ENCODE measurements at places on chromosomes 12 and 14. TPM values are rescaled to one million over a fixed set of nuclear protein-coding genes. Genes with fewer than 3 reads are reported as not detected.

TAS2R50 gene
- not detected for total RNA-seq

GRCh38 chr12:25005376-25005775 lies 56.5 kb upstream of the BCAT1 start:
- H3K27me3 ChIP-seq = no peaks in the 10 kb centered on the region
- no peak overlapping the region for H3K27ac ChIP-seq
- H3K4me1 ChIP-seq = peaks cover 3% of the 10 kb centered on the region
- H3K4me3 ChIP-seq = no peak overlapping the region
- DNase-seq = no peak

DNA sequence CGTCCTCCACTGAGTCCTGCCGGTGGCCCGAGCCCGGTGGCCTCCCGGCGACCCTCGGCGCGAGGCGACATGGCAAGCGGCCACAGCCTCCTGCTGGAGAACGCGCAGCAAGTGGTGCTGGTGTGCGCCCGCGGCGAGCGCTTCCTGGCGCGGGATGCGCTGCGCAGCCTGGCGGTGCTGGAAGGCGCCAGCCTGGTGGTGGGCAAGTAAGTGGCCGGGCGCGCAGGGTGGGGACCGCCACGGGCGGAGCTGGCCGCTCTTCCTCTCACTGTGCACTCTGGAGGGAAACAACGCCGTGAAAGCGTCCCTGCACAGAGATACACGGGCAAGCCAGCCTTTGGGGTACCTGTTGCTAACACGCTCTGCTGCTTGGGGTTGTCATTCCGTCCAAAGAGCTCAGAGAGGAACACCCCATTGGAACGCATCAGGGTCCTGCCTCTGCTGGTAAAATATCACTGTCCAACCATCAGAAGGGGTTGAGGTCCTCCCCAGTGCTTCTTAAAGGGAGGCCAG lies at the start of gene AMDHD1:
TSS of gene AMDHD1 (plus strand) at position 2 of the 513 bp plus-strand sequence. CDS start at position 70, 68 bp downstream.
- peak within 1 kb of the TSS; percentile 86 for H3K27ac ChIP-seq
- no peak for DNase-seq
- no peaks in the 10 kb centered on the region for H3K27me3 ChIP-seq
- H3K4me3 ChIP-seq = peak within 1 kb of the TSS; percentile 92
- peaks cover 13% of the 10 kb centered on the region for H3K4me1 ChIP-seq
- no peaks in the 10 kb centered on the region for H3K36me3 ChIP-seq

DNA sequence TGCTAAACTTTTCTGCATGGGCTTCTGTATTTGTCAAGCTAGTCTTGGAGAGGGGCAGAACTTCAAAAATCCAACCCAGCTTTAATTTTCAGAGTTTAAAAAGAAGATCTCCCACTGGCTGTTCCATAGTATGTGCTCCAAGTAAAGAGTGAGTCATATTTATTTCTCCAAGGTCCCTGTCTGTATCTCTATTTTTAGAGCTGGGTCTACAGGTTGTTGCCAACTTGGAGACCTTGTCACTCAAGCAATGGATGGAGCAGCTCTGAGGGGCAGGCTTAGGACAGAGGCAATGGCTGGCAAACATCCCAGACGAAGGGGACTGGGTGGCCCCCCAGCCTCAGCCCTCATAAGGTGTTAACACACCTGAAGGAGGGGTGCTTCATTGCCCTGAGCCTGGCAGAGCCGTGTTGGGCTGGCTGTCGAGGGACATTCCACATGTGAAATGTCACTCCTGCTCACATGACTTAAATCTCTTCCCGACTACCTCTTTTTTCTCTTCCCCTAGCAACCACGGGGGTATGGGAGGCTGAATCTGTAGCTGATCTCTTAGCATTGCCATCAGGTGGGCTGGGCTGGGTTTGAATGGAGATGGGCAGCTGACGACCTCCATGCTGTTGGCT lies 103.1 kb downstream of the SMOC1 start:
- no peak for DNase-seq
- H3K4me1 ChIP-seq = no peaks in the 10 kb centered on the region
- peaks cover 11% of the 10 kb centered on the region for H3K27me3 ChIP-seq
- H3K27ac ChIP-seq = peak overlapping the region; percentile 34
- no peak overlapping the region for H3K4me3 ChIP-seq

DNA sequence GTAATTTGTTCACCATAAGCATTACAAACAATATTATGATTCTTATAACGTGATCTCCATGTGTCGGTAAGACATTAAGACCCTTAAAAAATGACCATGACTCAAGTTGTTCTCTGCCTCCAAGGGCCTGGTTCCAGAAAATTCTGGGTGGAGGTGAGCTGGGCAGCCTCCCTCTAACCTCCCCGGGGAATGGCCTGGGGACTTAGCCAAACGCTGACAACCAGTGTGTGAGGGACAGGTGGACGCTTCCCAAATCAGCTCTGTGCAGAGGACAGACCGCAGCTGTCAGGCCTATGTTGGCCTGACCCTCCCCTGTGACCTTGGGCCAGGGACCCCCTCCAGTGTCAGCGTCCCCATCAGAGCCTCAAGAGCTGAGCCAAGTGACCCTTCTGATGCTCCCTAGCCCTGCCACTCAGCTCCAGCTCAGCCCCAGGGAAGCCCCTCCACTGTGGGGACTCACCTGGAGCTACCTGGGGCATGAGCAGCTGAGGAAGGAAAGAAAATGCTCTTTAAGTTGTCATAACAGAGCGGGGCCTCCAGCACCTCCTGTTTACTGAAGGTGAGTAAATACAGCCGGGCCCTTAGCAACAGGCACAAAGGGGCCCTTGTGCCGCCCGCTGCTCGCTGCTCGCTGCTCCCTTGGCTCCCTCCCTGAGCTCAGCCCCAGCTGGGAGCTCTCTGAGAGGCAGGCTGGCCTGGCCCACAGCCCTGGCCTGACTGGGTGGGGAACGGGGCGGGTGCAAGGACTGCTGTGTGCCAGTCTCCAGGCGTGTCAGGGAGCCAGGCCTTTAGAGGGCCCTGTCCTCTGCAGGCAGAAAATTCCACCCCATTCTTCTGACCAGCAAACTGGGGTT lies 116.6 kb downstream of the CALM1 start:
- no peak for DNase-seq
- H3K4me1 ChIP-seq = peaks cover 64% of the 10 kb centered on the region
- H3K36me3 ChIP-seq = no peaks in the 10 kb centered on the region
- H3K27me3 ChIP-seq = no peaks in the 10 kb centered on the region
- no peak overlapping the region for H3K4me3 ChIP-seq
- peak overlapping the region; percentile 81 for H3K27ac ChIP-seq

- H3K27me3 ChIP-seq = peaks cover 8% of the 10 kb centered on the region
- DNase-seq = no peak
- no peaks in the 10 kb centered on the region for H3K4me1 ChIP-seq
- no peaks in the 10 kb centered on the region for H3K36me3 ChIP-seq
- no peak overlapping the region for H3K4me3 ChIP-seq
Measured at GRCh38 chr14:92352158-92352985, 29.4 kb downstream of the SLC24A4 start.

DNA sequence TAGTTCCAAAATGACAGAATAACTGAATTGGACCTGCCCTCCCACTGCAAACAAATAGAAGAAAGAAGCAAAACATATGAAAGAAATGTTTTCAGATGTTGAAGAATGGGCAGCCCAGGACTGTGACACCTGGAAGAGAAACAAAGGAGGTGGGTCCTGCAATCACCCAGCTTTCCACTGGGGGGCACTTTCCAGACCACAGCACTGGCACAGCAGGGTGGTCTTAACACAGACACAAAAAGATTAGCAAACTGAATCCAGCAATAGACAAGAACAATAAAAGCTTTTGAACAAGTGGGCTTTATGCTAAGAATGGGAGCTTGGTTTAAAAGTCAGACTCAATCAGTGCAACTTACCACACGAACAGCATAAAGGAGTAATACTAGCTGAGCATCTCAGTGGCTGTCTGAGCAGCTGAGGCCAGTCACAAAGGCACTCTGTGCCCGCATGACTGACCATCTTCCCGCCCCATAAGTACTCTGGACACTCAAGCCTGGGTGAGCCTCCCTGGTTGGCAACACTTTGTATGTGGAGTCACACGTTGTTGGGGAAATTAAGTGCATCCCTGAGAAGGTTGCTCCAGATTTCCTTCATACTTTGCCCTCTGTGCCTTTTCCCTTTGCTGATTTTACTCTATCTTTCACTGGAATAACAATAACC lies 27.7 kb downstream of the JKAMP start:
- DNase-seq = no peak
- no peaks in the 10 kb centered on the region for H3K4me1 ChIP-seq
- no peak overlapping the region for H3K27ac ChIP-seq

GRCh38 chr14:24613241-24613640 lies 3.8 kb upstream of the GZMH start:
- H3K27me3 ChIP-seq = no peaks in the 10 kb centered on the region
- H3K27ac ChIP-seq = no peak overlapping the region
- no peak overlapping the region for H3K4me3 ChIP-seq
- H3K36me3 ChIP-seq = no peaks in the 10 kb centered on the region
- H3K4me1 ChIP-seq = no peaks in the 10 kb centered on the region
